Breast epithelium (tissue), 4 donors: ENCODE measurements at places on chromosomes 7 and 10.

- DNase-seq = no peak
These were observed 203.0 kb upstream of the MEOX2 start for GRCh38 chr7:15889507-15889906.

DNA sequence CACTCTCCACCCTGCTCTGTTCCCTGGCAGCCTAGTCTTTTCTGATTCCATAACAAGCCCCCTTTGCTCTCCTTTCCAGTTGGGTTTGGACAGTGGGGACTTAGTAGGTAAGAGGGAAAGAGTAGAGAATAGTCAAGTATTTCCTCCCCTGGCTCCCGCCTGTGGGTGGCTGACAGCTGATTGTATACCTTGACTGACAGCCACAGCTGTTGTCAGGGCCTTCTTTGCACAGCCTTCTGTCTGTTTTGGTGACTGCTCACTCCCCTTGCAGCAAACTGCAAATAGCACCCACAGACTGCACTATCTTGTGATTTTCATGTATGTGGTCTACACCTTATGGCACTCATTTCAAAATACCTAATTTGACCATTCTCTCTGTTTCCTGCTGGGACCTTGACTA lies 486.3 kb downstream of the ACTR3B start:
- no peak for DNase-seq

DNA sequence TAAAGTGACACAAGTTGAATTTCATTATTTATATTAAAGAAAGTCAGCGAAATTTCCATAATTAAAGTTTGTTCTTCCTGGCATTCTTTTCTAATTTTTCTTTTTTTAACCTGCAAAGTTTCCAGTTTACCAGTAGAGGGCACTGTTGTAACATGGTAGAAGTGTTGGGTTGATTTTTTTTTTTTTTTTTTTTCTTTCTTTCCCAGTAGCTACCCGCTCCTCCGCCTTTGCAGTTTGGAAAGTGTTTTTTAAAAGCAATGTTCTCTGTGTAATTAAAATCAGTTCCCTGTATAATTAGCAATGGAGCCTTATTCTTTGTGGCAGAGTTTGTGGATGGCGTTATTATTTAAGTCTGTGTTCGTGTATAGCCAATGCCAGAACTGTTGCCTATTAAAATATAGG lies 53.7 kb downstream of the TAF3 start:
- DNase-seq = no peak

DNA sequence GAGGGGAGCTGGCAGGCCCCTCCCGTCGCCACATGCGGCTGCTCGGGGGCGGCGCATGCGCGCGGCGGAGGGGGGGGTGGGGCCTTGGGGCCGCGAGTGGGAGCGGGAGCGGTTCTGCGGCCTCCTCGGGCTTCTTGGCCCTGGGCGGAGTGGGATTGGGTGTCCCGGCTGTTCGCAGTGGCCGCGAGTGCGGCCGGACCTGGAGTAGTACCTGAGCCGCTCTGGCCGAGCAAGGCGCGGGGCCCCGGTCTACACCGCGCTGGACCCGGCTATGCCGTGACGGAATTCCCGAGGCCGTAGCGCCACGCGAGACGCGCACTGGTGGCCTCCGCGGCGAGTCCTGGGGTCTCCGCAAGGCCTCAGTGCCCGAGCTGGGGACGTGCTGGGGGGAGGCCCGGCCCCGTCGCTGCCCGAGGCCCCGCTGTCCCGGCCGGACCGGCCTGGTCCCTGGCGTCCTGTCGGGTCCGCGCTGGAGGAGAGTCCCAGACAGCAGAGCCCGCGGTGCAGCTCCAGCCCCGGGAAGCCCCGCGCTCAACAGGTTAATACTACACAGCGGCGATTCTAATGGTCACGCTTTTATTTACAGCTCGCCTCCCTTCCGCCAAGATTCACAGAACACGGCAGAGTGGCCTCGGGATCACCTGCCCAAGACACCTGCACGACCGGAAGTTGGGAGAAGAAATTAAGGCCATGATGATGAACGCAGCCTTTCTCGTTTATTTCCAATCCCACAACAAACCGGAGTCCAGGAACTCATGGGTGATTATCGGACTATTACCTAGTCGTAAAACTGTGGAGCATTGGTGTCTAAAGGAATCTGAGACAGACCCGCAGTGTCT lies 671 bp upstream of the PAXIP1 start:
- peak; percentile 69 for DNase-seq

DNA sequence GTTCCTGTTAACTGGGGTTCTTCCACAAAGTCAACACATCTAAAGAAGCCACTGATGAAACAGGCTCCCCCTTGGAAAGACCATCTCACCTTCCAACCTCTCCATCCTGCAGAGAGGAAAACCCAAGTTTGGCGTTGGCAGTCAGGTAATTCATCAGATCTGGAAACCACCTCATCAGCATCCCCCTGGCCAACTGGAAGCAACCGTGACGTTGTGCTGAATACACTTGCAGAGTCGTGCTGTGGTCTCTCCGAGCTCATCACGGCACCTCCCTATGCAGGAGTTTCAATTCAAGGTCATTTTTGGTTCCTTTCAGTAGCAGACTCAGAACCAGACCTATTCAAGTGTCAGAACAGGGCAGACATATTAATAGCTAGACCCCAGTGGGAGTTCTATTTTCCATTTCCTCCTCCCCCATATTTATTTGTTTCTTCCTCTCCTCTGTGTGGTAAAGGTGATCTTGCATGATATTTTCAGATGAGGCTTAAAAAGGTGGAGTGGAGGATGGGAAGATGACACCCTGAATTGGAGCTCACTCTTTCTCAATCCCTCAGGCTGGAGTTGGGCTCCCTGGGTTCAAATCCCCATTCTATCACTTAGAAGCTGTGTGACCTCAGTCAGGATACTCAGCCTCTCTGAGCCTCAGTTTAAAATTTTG lies 149.1 kb upstream of the ADO start:
- no peak for DNase-seq

GRCh38 chr7:50644586-50644985 lies 79.4 kb upstream of the DDC start:
- DNase-seq = no peak
